NAMALWA (cell line): ENCODE measurements at places on chromosomes 12 and 14.
A peak's percentile ranks its signal among the peaks of the same experiment; 100 is the strongest.

- peak; percentile 67 for DNase-seq
These were observed 125.5 kb upstream of the DCN start for GRCh38 chr12:91307957-91308670.

GRCh38 chr12:6887460-6887859 is 14.4 kb upstream of the SPSB2 start:
- no peak for DNase-seq

- DNase-seq = no peak
These were observed 37.8 kb upstream of the TUNAR start for GRCh38 chr14:95838862-95839261.

DNA sequence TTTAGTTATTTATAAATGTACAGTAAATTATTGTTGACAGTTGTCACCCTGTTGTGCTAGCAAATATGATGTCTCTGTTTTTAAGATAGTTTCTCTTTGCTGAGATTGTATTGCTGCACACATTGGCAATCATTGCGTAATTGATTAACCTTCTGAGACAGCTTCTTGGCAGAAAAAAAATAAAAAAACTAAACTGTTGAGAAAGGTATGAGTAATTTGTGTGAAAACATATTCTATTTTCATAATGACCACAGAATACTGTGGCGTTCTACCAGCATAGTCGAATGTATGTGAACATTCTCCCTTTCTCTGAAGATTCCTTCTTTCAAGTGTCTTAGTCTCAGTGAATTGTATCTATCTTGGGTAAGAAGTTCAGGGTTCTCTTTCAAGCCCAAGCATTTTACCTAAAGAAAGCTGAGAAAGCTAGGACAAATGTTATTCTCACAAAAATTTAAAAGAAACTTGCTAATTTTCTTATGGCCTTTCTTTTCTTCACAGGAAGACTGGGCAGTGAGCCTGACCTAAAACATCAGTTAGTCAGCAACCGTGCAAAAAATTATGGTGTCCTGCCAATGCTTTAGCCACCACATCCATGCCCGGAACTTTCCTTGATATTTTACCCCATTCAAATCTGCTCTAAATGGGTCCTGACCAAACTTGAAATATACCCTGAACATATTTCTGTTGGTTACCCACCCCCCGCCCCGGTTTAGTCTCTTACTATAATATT is 69.0 kb upstream of the REP15 start:
- no peak for DNase-seq

DNA sequence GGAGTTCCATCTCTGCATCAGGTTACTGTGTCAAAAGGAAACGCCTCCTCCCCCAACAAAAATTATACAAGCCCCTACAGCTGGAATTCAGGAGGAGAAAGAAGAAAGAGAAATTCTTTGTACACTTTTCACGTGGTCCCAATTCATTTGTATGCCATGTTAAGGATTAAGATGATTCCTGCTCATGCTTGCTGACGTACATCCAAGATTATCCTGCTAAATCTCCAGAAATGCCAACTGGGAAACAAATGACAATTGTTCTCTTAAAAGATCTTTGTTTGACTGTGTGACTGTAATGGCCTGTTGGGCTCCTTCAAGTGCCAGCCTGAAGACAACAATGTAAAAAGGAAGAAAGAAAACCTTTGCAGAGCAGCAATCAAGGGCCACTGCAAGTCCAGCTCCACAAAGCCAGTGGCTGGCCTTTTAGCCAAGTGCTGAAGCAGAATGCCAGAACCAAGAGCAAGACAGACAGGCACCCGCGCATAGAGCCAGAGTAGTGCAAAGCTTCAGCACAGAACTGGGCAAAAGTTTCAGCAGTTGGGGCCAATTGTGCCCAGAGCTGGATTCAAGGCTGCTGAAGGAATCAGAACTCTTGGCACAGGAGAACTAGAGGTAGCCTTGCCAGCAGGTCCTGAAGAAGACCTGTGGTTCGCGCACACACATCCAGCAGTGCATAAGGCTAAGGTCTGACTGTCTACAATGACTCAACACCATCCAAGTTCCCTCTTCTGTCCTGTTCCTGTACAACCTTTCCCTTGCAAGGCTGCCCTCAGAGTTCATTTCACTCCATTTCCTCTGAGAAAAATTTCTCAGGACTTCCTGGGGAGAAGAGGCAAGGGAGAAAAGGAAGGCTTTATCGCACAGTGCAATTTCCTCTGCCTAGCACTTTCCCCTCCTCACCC is 209.7 kb upstream of the BMP4 start:
- no peak for DNase-seq

- peak; percentile 74 for DNase-seq
These were observed 458 bp upstream of the HOXC4 start for GRCh38 chr12:54053003-54053750.

DNA sequence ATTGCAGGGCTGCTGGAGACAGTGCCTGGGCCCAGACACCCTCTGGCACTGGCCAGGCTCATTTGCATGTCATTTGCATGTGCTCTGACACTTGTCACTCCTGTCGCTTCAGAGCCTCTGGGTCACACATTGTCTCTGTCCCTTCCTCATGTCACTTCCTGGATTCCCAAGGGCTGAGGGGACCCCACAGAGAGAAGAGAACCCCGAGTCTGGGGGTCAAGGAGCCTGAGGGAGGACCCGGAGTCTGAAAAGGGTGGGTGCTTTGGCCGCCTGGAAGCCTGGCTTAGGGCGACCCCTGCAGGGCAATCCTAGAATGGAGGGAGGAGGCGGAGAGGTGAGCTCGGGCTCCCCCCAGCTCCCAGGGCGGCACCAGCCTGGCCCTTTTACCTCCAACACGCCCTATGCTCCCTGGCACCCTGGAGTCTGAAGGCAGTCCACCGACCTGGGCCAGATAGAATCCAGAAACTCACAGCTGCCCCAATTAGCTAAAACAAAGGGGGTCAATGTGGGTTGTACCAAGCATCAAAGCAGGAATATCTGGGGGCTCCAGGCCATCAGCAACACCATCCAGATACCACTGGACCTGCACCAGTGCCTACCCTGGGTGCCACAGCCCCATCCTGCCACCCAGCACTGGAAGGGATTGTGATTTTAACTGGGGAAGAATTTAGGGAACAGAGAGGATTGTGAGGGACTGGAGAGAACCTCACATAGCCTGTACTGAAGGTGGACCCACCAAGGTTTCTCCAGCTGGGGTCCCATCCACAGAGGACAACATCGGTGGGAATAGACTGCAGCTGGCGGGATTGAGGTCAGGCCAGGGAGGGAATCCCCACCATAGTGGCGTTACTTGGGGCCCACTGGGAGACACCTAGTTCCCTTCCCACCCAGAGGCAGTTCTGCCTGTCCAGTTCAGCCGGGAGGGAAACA is 21.8 kb upstream of the KRT78 start:
- DNase-seq = peak; percentile 84

DNA sequence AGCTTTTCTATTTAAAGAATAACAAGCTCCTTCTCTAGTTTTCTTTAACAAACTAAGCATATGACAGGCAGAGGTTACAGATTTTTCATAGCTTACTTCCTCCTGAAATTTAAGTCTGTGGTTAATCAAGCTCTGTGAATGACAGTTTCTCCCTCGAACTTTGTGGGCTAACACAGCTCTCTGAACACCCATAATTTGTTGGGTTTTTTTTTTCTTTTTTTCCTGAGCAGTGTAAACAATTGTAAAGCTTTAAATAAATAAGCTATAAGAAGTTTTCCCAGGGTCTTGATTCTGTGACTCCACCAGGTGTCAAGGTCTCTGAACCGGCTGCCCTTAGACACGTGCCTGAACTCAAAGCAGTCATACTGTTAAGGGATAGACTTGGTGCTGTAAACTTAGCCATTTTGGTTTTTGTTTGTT is 128.1 kb upstream of the AMIGO2 start:
- DNase-seq = peak; percentile 32

DNA sequence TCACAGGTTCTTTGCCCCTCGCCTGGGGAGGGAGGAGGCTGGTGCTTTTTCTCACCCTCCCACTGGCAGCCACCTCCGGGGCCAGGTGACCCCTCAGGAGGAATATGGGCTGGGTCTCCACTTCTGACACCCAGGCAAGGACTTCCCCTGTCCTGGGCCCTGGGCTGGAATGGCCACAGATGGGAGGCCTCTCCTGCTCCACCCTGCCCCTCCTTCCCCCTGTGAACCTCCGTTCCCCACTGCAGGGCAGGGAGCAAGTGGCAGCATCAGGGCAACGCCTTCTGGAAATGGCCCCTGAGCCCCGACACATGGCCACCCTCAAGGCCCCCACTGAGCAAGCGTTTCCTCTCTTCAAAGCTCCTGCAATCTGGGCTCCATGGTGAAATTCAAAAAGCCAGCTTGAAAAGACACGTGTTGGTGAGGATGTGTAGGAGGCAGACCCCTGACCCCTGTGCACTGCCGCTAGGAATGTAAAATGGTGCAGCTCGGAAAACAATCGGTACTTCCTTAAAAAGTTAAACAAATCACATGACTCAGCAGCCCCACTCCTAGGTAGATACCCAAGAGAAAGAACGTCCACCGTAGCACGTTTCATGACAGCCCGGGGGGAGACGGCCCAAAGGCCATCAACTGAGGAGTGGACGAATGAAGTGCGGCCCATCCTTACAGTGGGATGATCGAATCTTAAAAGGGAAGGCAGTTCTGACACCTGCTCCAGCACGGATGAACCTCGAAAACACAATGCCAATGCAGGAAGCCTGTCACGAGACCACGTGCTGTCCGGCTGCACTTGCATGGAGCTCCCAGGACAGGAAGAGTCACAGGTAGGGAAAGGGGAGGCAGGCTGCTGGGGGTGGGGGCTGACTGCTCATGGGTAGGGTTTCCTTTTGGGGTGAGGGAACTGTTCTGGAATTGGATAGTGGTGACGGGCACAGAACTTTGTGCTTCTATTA is 11.5 kb downstream of the XRCC3 start:
- no peak for DNase-seq

DNA sequence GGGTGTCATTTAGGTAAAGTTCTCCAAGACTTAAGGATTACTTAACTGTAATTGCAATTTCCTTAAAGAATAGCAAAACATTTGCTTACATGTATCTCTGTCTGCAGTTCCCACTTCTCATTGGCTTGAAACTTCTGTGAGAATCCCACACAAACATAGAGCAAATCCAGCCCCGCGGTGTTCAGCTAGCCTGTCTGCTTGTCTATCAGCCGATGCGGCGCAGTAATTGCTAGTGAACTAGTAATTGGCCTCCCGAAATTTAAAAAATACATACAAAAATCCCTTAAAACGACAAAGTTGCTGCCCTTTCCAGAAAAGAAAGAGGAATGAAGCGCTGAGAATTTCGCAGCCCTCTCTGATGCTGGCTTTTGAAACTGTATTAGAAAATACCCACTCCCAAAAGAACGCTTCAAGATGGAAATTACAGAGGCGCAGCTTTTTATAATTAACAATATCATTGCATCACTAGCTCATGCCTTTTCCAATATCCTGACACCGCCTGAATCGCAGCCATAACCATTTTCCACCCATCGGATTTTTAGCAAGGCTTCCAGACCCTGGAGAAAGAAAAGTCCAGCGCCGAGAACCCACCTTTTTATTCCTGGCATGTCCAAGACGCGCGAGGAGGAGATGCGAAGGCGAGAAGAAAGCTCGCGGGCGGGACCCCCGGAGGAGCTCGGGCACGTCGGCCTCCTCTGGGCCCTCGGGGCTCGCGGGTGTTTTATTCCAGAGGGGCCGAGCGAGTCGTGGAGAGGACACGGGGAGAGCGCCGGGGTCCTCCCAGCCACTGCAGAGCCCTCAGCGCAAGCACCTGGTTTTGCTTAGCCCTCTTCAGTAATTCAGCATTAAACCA is 646 bp downstream of the FBLN5 start:
- no peak for DNase-seq

- no peak for DNase-seq
These were observed 2.7 kb downstream of the CFAP251 start for GRCh38 chr12:121921066-121921465.

DNA sequence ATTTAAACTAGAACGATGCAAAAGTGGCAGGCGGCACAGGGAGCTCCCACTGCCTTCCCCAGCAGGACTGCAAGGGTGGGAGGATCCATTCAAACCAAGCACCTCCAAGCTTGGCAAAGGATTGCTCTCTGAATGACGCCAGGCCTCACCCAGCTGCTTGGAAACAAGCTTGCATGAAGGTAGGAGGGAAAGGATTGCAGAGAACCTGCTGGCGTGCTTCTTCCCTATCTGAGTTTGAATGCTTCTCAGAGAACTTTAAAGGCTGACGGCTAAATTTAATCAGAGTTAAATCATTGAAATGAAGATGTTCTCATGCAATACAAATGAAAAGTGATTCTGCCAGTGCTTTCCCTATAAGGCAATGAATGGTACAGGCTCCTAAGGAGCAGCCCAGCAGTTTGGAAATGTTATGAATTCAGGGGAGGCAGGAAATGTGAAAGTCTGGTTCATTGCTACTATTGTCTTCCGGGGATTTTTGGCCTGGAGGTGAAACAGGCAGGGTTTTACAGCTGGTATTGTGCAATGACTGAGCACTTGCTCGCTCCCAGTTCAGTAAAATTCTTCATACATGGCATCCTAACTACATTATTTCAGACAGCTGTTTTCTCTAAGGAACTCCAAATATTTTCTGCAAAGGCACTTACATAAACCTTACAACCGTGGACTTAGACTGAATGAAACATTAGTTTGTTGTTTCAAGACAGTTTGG is 31.9 kb upstream of the DUSP6 start:
- DNase-seq = no peak

- DNase-seq = peak; percentile 45
These were observed 100.3 kb downstream of the LIN7A start for GRCh38 chr12:80837342-80837978.
